ENCODE measurements at places on chromosomes 7 and 10. TPM values are rescaled to one million over a fixed set of nuclear protein-coding genes. Genes with fewer than 3 reads are reported as not detected.

Gene SLC13A1
- not detected for total RNA-seq

Gene PDSS1
- total RNA-seq = 9.7 TPM

Gene LMTK2
- 17.4 TPM for total RNA-seq

Gene ADRA2A
- 4.3 TPM for total RNA-seq

Gene MLXIPL
- total RNA-seq = 3.4 TPM

Gene GTF2I
- total RNA-seq = 167 TPM

Gene ALOX5
- total RNA-seq = 12.4 TPM

Gene LEP
- not detected for total RNA-seq

Gene TBC1D12
- total RNA-seq = 18.4 TPM
